Activated CD8-positive, alpha-beta memory T cell treated with anti-CD3 and anti-CD28 coated beads for 48 hours (primary cell): ENCODE measurements at places on chromosomes 13 and 19.

DNA sequence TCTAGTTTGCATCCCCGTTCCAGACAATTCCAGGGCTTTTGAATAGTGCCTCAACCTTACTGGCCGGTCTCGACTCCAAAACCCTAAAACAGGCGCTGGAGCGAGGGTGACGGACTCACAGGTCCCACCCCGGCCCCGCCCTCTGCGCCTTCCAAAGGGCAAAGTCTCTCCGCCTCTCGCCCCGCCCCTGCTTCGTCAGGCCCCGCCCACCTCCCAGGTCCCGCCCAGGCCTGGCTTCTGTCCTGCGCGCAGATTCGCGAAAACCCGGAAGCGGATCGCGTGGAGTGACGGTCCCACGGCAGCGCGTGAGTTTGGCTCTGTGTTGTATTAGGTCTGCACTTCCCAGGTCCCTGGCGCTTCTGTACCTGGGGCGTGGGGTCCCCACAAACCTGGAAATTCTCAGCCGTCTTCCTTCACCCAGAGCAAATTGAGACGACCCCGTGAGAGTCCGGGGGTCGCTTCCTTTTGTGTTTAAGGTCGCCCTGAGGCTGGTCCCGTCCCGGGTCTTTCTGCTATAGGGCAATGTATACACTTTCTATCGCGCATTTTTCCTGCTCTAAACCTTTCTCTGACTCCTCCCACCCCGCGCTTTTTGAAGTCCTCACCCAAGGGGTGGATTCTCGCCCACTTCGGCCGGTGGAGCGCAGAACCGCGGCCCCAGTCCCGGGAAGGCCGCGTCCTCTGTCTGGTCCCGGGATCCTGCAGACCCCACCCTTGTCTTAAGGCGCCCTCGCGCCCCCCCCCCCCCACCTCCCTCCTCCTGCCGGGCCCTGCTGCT lies at the start of gene ZNF813:
TSS of gene ZNF813 (plus strand) at position 249 of the 778 bp plus-strand sequence. CDS start 16,090 bp downstream, outside the sequence.
- peak; percentile 95 for DNase-seq

GRCh38 chr13:98496966-98497365 lies 79.9 kb downstream of the STK24 start:
- DNase-seq, result no peak

GRCh38 chr19:2138061-2138728 lies 13.2 kb downstream of the AP3D1 start:
- no peak for DNase-seq

DNA sequence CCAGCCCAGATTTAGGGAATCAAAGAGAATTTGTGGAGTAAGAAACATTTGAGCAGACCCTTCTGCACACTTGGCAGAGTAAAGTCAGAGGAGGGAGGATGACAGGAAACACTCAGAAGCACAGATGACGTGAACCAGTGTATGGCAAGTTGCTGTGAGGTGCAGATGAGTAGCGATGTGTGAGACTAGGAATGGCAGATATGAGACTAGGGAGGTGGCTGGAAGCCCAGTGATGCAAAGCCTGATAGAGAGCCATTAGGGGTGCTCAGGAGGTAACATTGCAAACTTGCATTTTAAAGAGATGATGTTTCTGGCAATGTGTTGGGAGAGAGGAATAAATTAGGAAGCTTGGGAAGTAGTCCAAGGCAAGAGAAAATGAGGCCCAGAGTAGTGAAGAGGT lies 44.0 kb downstream of the PCDH17 start:
- DNase-seq, result no peak

- DNase-seq, result no peak
These were observed 1.7 kb upstream of the ELANE start for GRCh38 chr19:850221-850978.

DNA sequence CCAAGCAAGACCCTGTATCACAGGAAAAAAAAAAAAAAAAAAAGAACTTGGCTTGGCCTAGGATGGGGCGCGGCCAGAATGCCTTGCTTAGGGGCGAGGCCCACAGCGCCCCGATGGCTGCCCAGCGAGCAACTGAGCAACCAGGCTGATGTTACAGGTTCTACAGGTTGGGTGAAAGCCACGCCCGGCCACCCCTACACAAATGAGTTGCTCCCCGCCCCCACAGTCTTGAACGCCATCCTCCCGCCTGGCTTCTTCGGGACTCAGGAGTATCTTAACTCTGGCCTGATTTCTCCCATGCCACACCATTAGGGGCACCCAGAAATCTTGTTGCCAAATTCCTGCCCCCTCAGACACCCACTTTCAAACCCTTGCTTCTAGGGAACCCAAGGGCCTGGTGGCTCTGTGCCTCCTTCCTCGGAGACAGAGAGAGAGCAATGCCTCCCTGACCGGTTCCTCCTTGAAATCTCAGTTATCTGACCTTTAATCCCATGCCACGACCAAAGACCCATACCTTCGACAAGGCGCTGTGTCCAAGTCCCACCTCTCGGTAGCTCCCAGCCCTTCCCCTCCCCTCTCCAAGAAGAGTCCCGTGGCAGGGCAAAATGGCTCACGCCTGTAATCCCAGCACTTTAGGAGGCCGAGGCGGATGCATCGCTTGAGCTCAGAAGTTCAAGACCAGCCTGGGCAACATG lies 1.1 kb upstream of the CBLC start:
- no peak for DNase-seq

DNA sequence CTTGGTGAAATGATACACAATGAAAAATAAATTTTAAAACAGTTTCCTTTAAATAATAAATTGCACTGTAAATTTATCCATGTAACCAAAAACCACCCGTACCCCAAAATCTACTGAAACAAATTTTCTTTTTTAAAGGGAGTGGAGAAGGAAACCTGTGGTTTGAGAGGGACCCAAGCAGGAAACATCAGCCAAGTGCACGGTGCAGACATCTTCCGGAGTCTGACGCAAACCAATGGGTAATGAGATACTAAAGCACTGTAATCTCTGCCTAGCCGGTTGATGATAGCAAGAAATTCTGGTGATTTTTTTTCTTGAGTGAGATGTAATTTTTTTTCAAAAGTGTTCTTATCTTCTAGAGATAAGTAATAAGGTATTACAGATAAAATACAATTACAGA lies 115.4 kb downstream of the ABCC4 start:
- DNase-seq, result no peak

- no peak for DNase-seq
These were observed 6.7 kb downstream of the PCID2 start for GRCh38 chr13:113201815-113202214.

- no peak for DNase-seq
These were observed 18.1 kb downstream of the ARHGEF18 start for GRCh38 chr19:7366701-7367420.

DNA sequence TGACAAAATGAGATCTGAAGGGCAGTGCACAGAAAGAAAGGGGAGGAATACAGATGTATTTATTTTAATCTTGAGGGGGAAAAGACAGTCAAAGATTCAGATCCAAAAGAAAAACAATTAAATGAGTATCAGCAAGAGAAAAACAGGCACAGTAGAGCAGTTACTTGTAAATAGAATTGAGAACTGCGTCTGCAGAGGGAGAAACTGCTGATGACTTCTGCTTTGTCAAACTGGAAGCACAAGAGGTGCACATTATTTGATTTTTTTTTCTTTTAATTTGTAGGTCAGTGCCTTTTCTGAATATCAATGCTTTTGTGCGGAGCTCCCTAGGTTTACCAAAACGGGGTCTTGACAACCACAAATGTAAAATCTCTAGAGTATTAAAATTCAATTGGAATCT lies 37.3 kb downstream of the EFNB2 start:
- no peak for DNase-seq

DNA sequence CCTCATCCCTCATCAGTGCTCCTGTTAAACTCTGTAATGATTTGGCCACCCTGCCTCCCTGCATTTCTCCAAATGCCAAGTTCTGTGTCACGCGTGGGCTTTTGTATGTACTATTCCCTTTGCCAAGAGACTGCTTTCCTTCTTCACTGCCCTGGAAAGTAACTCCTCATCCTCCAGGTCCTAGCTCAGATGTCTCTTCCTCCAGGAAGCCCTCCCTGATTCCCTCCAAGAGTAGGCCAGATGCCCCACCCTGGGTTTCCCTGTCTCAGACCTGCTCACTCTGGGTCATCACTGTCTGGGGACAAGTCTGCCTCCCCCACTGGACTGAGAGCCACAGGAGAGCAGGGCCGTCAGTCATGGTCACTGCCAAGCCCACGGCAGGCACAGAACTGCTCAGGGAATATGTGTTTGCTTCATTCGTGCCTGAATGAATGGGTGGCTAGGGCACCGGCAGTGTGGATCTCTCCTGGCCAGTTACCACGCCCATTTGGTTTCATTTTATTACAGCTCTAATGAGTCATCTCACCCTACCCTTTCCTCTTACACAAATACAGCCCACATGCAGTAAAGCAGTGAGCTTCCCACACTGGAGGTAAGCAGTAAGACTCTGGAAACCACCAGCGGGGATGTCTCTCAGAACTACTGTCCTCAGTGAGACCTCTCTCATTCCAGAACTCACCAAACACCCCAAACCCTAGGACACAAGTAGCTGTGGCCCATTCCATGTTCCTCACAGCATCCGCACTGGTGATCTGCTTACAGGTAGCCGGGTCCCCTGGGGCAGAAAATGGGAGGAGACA lies 12.1 kb upstream of the GPR4 start:
- DNase-seq, result no peak

DNA sequence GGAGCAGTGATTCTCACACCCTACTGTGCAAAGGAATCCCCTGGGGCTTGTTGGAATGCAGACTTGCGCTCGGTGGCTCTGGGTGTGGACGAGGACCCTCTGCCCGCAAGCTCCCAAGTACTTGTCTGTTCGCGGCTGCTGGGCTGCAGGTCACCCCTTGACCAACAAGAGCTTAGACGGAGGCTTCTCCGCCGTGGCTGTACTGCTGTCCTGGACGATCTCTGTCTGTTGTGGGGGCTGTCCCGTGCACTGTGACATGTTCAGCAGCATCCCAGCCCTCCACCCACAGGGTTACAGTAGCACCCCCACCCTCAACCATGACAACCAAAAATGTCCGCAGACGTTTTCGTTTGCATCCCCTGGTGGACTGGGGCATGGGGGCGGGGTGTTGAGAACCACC lies 22.9 kb upstream of the SLC15A1 start:
- no peak for DNase-seq

DNA sequence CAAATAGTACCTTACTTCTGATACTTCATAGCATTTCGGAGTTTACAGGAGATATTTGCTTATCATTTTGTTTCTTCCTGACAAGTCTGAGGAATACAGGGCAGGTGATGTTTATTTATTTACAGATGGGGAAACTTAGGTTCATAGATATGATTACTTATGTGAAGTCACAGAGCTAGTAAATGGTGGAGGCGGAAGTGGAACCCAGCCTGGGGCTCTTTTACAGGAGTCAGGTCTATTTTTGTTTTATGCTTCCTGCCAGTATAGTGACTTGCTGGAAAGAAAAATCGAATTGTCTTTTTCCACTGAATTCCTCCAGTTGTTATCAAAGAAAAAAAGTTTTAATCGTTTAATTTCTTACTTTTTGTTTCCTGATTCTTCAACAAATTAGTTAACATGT lies 66.5 kb downstream of the DGKH start:
- DNase-seq, result no peak
